NCI-H1694 (cell line): ENCODE measurements at places on chromosomes 16 and 17.

GRCh38 chr17:75500419-75501216 lies 14.7 kb downstream of the CASKIN2 start:
- DNase-seq = no peak

GRCh38 chr16:88885693-88886280 lies 19.3 kb upstream of the PABPN1L start:
- no peak for DNase-seq

DNA sequence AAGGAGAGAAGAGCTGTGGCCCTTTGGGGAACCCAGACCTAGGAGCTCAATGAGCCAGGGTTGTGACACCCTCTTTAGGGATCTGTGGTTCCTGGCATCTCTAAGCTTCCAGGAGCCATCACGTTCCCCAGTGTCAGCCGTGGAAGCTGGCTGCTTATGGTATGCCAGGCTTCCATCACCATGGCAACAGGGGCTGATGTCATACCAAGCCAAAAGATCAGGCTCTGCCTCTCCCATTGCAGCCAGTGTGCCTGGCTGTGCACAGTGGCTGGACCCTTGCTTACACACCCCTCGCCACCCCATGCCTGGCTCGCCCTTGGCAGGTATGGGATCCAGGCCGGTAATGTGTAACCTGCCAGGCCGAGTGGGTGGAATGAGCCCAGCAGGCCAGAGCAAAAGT lies 91.1 kb downstream of the SSH2 start:
- DNase-seq = no peak

DNA sequence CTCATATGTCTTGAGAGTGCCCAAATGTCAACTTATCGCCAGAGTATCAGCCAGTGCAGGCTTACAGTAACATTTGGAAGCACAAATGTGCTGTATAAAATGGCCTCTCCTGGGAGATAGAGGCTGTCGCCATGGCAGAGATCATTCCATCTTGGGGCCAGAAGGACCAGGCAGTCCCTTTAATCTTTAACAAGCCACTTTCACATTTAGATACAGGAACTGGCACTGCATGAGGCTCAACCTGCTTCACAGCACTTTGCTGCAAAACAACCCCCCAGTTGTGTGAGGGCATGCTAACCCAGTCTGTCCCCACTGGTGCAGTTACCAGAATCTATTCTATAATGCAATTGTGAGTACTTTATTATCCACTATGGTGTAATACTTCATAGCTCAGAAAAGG lies 4.7 kb upstream of the RFFL start:
- no peak for DNase-seq

DNA sequence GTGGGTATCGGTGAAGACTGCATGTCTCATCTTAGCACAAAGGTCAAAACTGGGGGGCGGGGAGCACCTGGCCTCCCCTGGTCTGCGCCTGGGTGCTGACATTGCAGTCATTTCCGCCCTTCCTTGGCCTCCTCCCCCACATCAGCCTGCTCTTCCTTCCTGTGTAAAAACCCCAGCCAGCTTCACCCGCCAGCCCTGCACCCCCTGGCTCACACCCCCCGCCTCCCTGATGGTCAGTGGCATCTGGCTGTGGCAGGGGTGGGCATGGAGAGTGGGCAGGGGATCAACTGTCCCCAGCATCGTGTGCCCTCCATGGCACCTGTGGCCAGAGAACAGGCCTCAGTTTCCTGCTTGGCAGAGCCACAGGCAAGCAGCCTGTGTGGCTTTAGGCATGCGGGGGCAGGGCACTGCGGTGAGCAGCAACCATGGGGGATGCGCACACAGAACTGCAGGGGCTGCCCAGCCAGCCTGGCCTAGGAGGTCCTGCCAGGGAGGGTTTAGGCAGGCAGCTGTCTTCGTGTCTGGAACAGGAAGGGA lies 26.5 kb upstream of the LASP1NB start:
- no peak for DNase-seq

- DNase-seq = no peak
Measured at GRCh38 chr17:77726549-77727006, 231.9 kb upstream of the TNRC6C start.

GRCh38 chr17:50560185-50560824 lies at the start of gene CACNA1G:
Gene CACNA1G, plus strand, starts transcription at chr17:50560715. Its CDS starts 745 bp downstream, at chr17:50561460.
- DNase-seq = peak; percentile 80

- no peak for DNase-seq
Measured at GRCh38 chr17:44587339-44587738, 30.1 kb downstream of the FZD2 start.

GRCh38 chr17:17151055-17151454 lies 55.1 kb downstream of the PLD6 start:
- DNase-seq = no peak

DNA sequence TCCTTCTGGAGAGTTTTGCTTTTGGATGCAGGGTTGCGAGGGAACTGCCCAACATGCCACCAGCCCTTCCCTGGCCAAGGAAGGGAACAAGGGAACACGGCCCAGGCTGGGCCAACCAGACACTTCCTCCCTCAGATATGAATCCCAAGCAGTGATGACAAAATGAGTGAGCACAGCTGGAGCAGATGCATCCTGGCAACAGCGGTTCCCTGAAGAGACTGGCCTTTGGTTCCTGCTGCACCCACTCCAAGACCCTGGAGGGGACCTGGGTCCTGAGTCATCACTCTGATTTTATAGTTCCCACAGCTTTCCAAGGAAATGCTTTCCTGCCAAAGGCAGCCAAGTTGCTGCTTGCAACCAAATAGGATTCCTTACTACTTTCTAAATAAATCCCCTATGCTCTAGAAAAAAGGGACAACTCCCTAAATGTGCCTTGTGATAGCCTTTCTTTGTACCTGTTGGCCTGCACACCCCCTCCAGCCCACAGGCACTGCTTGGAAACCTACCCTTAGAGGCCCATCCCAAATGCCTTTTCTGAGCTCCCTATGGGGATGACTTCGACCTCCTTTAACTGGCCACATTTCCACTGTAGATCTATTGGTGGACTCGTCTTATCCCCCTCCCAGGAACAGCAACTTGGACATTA lies 5.3 kb downstream of the ST3GAL2 start:
- no peak for DNase-seq

DNA sequence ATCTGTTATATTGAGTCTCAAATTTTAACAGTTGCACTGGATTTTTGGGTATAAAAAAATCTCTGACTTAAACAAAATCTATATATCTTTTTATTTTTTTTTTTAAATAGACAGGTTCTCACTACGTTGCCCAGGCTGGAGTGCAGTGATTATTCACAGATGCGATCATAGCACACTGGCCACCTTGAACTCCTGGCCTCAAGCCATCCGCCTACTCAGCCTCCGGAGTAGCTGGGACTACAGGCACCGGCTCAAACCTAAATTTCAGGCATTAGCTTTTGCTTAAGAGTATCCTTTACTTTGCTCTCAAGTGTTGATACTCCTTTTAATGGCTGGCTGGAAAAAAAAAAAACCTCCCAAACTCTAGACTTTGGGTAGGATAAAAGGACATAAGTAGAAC lies 61.6 kb downstream of the RPGRIP1L start:
- no peak for DNase-seq

GRCh38 chr16:635573-636205 lies 416 bp downstream of the METTL26 start:
- DNase-seq = no peak

DNA sequence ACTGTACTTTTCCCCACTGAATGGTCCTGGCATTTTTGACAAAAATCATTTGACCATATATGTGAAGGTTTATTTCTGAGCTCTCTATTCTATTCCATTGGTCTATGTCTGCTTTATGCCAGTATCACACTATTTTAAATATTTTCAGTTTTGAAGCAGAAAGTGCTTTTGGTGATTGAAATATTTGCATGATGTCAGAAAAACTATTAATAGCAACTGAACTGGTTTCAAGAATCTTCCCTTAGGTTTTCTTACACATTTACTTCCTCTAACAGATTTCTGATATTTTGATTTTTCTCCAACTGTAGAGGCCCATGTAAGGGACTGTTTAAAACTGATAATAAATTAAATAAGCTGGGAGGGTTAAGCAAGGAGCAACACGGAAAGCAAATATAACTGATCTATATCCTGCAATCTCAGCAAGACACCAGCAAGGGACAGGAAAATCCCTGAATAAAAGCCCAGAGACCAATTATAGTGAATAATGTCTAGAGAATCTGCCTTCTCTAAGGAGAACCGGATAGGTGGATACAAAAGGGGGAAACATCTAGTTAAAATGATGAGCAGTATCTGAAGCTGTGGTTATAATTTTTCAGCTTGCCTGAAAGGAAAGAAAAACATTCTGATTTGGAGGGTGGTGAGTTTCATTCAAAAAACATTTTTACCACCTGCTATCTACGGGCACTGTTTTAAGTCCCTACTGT lies 80.9 kb upstream of the STAC2 start:
- no peak for DNase-seq
